ENCODE measurements at places on chromosomes 5 and 9.

DNA sequence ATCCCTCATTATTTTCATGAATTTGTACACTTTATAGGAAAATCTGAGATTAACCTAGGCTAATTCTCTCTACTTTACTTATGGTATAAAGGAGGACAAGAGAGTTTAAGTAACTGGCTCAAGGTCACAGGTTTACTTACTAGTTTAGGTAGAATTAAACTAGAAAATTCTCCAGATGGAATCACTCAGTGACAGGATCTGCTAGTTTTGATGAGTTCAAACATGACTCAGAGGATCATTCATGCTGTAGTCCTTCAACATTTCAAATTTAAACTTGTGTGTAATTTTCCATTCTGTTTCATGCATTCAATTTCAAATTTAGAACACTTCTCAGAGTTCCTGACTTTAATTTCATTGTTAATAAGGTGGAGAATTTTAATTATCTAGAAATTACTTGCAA, 485.7 kb upstream of the TUSC1 start:
- peak; percentile 54 for DNase-seq

DNA sequence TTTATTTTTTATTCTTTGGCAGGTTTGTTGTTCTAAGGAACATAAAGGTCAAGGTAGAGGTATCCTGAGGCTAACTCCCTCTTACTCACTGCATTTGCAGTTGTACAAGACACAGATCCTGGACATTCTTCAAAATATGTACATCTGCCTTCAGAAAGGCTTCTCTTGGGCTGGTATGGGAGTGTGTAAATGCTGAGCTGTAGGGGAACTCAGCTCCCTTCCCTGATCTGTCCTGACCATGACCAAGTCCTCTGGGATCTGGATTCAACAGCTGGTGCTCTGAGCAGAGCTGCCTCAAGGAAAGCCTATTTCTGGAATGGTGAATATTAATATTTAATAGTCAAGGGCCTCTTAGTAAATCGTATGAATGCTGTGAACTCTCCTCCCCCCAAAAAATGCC, 117.4 kb downstream of the PRKACG start:
- no peak for DNase-seq

GRCh38 chr5:132259069-132259851, 1.8 kb downstream of the PDLIM4 start:
- DNase-seq: peak; percentile 83

DNA sequence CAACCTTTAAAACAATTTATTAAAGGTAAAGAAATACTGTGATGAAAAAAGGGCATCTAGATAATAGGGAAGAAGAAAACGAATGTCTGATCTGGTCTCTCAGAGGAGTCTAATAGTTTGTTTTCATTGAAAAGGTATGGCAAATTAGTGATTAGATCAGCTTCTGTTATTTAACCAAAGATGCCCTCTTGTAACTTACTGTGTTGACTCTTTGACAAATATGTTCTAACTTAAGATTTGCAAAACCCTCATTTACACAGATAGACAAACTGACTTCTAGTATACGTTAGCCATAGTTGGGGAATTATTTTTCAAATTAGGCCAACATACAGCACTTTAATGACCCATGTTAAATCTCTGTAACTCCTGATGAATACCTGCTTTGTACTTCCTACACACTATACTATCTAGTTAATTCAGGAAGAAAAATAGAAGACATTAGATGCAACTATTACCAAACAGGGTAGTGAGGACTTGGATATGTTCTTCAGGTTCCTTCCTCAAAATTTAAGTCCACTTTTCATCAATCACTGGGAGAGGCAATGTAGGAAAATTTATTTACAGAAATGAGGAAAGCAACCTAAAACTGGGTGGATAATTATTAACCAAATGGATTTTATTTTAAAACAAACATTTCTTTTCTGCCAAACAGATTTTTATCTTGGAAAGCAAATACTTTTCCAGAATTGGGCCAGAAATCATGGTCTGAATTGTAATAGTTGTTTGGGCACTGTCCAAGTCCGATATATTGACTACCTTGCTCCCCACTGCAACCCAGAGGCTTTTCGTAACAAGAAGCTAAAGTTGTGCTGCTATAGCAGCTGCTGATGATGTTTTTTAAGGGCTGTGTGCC, 66.4 kb upstream of the PPP2R2B start:
- no peak for DNase-seq
